NCI-H1436 treated with DMSO at 0.1 percent for 48 hours (cell line): ENCODE measurements at places on chromosomes 2 and 18.

DNA sequence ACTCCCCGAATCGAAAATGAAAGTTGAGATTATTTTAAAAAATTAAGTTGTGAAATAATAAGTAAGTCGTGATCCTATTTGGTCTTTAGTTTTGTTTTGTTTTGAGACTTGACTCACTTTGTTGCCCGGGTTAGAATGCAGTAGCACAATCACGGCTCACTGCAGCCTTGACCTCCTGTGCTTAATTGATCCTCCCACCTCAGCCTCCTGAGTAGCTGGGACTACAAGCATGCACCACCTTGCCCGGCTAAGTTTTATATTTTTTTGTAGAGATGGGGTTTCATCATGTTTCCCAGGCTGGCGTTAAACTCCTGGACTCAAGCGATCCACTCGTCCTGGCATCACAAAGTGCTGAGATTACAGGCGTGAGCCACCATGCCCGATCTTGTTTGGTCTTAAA, 326.2 kb downstream of the MYCN start:
- DNase-seq = no peak

- DNase-seq = no peak
Measured at GRCh38 chr18:44133483-44133882, 547.2 kb upstream of the SETBP1 start.

- no peak for DNase-seq
Measured at GRCh38 chr2:143816916-143817315, 687.7 kb downstream of the ARHGAP15 start.

DNA sequence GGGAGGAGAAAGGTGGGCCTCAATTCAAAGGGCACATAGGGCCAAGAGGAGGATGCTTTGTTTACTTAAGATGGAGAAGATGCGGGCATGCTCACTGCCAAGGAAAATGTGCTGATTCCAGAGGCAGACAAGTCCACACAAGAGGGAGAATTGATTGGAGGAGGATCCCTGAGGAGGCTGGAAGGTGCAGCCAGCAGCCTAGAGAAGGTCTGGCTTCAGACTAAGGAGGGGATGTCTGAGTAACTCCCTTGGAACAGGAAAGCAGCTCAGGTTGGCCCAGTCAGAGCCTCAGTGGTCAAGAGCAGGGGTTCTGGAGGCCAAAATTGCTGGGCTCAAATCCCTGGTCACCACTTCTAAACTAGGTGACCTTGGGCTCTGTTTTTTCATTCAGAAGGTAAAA, 265.5 kb upstream of the NCKAP5 start:
- no peak for DNase-seq

DNA sequence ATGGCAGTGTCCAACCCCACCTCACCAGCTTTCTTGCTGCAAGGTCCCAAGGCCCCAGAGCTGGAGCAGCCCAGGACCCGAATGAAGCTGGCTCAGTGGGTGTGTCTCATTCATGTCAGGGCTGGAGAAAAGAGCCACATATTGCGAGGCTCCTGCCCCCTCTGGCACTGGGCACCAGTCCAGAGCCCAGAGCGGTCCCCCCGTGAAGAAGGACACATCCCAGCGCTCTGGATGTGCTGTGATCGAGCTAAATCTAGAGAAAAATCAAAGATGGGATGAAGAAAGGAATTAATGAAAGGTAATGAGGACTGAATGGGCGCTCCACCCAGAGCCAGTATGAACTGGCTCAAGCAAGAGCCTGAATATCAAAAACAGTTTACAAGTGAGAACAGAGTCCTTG, 13.3 kb upstream of the MPV17 start:
- no peak for DNase-seq

- no peak for DNase-seq
Measured at GRCh38 chr2:45595721-45596435, 15.2 kb downstream of the SRBD1 start.

DNA sequence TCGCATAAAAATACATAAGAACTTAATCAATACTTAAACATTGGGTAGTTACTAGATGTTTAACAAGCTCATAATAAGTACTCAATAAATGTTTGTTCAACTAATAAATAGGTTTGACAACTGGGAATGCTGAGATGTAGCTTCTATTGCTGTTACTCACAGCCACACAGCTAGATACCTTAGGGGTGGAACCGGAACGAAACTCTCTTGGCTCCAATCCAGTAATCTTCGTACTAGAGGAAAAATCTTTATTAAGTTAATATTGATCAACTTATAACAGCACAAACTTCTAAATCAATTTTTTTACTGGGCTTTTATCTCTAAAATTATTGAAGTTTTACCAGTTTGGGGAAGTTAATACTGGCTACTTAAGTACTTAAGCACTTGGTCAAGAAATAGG, 247.8 kb downstream of the PAX3 start:
- DNase-seq = no peak

DNA sequence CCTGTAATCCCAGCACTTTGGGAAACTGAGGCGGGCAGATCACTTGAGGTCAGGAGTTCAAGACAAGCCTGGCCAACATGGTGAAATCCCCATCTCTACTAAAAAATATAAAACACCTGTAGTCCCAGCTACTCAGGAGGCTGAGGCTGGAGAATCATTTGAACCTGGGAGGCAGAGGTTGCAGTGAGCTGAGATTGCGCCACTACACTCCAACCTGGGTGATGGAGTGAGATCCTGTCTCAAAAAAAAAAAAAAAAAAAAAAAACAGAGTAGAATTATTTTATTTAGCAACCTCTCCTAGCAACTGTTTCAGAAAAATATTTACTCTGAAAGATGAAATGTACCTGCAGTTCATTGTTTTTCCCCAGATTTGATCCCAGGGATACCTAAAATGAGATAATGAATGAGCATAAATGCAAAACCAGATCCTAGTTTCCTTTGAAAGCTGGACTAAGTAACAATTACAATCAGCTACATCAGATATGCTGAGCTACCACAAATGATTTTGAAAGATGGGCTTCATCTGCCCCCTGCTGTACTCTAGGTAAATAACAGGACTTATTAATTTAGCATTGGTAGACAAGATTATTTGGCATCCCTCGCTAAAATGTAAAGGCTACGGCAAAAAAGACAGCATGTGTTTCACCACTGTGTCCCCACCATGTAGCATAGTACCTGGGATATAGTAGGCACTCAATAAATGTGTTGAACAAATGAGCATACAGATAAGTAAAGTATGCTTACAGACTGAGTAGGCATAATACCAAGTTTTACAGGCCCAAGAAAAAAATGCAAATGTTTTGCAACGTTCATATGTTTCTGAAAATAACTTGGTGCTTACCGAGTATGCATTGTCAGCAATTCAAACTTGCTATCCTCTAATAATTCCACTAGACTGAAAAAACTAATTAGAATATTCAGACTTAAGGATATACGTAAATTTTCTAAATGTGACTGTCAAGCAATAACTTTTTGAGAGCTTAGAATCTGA, 102.5 kb downstream of the ATL2 start:
- no peak for DNase-seq

DNA sequence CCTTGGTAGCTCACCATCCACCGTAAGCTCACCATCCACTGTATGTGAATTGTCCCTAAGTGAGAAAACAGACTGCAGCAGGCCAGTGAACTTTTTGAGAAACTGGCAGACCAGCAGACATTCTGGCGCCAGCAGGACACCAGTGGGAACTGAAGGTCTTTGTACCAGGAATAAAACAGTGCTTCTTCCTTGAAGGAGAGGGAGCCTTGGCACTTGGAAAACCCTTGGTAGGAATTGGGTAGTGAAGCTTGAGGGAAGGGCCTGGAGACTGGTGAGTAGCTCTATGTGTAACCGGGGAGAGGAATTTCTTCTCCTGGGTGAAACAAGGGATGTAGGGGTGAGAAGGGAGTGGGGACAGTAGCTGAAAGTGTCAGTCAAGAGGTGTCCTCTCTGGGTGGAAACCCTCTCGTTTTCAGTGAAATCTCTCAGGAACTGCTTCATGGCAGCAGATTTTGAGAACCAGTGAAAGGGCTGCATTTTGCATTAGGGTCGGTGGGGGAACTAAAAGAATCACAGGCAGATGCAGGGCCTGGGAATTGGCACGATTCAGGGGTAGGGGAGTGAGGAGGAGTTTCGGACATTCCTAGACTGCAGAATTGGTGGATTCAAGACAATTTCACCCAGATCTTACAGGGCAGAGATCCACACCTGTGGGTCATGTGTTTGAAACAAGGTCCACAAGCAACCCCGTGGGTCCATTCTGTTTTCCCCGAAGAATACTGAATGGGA, 131.5 kb upstream of the DLX2 start:
- DNase-seq = no peak

GRCh38 chr2:126979039-126980003, 80.6 kb downstream of the TEX51 start:
- DNase-seq = no peak

DNA sequence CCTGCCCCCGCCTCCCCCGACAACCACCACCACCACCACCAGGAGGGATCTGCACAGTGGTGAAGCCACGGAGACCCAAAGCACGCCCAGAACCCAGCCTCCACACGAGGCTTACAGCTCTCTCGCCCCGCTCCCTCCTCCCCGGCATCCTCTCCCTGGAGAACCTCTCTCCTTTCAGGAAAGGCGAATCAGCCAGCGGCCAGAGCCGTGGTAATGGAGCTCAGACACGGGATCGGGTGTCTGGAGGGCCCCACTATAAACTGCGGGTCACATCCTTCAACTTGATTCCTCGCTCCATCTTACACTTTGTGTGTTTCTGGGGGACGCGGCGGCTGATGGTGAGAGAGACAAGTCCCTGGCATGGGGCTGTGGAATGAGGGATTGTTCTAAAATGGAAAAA, 271.5 kb upstream of the SIX2 start:
- no peak for DNase-seq

DNA sequence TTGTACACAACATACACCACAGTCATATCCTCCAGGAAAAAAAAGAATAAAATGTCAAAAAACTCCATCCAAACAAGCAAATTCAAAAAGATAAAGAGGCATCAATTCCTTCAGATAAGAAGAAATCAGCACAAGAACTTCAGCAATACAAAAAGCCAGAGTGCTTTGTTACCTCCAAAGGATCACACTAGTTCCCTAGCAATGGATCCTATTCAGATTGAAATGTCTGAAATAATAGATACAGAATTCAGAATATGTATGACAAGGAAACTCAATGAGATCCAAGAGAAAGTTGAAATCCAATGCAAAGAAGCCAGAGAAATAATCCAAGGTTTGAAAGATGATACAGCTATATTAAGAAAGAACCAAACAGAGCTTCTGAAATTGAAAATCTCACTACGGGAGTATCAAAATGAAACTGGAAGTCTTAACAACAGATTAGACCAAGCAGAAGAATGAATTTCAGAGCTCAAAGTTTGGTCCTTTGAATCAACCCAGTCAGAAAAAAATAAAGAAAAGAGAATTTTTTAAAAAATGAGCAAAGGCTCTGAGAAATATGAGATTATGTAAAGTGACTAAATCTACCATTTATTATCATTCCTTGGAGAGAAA, 80.6 kb downstream of the TRABD2A start:
- no peak for DNase-seq

DNA sequence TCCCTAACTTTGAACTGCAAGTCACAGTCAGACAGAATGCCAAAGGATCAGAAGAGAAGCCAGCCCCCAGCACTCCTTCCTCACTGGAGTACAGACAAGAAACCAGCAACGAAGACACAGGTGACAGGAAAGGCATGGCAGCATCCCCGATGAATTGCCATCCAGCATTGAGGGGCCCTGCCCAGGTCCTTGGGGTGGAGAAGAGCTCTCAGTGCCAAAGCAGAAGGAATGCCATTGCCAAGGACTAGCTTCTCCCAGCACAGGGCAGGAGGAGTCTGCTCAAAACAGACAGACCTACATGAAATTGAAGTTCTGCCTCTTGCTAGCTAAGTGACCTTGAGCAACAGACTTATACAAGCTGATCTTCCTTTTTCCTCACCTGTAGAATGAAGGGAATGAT, 220.1 kb downstream of the L3MBTL4 start:
- DNase-seq = no peak

- no peak for DNase-seq
Measured at GRCh38 chr18:68940039-68940438, 142.2 kb downstream of the CCDC102B start.

- no peak for DNase-seq
Measured at GRCh38 chr2:187658952-187659525, 104.8 kb upstream of the TFPI start.

GRCh38 chr2:1518331-1518803, 105.1 kb downstream of the TPO start:
- no peak for DNase-seq

DNA sequence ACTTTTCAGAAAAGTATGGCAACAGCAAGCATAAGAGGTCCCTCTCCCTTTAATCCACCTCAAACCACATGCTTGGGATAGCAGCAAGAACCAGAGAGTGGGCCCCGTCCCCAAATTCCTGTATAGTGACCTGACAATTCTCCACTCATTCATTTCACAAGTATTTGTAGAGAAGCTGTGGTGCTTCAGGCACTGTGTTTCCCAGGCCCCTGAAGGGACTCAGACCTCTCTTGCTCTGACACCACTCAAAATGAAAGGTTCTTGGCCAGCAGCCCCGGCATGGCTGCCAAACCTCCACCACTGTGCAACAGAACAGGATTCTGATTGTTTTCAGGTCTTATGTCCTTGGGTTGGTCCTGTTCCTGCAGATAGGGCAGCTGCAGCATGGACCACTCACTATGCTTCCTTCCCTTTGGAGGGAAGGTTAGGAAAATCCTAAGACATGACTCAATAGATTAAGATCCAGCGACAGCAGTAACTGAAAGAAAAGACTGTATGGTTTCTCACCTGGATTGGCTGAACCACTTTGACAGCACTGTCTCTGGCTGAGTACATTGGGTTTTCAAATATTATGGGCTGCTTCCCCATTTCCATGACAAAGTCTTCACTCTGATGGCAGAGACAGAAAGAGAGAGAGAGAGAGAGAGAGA, 67.6 kb downstream of the DHRS9 start:
- no peak for DNase-seq

- no peak for DNase-seq
Measured at GRCh38 chr18:72637299-72637698, 93.2 kb upstream of the CBLN2 start.

GRCh38 chr18:23266717-23267446, 131.6 kb downstream of the CABLES1 start:
- DNase-seq = no peak

DNA sequence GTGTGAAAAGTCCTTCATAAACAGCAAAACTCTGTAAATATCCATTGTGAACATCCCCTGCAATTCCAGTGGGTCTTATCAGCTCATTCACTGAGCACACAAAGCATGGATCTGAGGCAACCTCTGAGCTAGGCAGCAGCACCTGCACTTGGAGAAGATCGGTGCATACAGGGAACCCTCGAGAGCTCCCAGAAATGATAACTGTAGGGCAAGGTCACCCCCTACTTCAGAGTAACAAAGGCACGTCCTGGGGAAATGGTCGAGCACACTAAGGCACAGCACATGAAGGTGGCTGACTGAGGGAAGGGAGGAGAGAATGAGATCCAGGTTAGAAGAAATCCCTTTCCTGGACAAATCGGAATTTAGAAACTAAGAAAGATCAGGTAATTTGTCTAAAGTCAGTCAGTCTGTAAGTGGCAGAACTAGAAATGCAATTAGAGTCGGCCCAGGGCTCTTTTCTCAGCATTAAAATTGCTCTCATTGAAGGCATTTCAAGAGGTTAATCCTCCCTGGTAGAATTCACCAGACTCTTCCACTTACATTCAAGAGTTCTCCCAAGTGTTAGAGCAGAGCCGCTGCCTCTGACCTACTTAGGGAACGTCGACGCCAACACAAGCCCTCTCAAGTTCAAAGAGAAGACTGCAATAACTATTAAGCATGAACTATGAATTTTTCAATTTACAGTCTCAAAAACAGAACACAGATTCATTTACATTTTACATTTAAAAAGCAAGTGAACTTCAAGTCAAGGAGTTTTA, 45.9 kb downstream of the PXDN start:
- no peak for DNase-seq

- no peak for DNase-seq
Measured at GRCh38 chr2:187174582-187174981, 273.5 kb downstream of the CALCRL start.

- DNase-seq = no peak
Measured at GRCh38 chr2:107337209-107337898, 451.4 kb upstream of the ST6GAL2 start.
